Stimulated activated CD8-positive, alpha-beta memory T cell treated with anti-CD3 and anti-CD28 coated beads, Interleukin-4, amount 100 ng/mL, for 1 hour (primary cell): ENCODE measurements at places on chromosomes 16 and 17.

GRCh38 chr16:23821467-23821866, 14.3 kb upstream of the PRKCB start:
- DNase-seq = no peak

- DNase-seq = no peak
These were observed 7.5 kb upstream of the MPHOSPH6 start for GRCh38 chr16:82177555-82177954.

DNA sequence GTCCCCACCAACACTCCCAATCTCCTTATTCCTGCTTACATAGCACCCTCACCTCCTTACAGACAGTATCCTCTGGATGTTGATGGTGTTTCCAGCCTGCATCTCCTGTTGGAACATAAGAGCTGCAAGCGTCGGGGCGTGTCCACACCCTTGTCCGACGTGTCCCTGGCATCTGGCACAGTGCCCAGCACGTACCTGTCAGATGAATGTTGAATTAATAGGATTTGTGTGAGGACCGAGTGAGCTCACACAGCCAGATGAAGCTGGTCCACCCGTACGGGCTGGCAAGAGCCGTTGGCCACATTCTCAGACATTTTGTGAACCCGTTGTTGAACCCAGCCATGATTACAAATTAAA, 12.2 kb upstream of the CBX4 start:
- DNase-seq = no peak

- DNase-seq = no peak
These were observed 90.8 kb upstream of the DNAH17 start for GRCh38 chr17:78667741-78668640.

DNA sequence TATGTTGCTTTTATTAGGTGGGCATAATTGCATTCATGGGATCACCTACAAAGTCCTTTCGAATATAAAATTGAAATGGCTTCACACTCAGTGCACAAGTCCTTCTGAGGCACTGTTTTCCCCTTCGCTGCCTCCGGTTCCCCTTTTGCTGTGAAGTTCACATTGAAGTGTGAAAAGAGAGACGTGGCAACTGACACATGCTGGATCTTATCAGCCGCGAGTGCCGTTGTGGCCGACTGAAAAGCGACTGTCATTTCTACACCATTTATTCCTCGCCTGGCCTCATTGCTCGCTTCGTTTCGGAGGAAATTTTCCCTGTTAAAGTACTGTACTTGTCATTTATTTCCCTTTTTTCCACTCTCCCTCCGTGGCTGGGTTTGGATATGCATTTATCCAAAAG, 423.5 kb downstream of the MAF start:
- DNase-seq = no peak

DNA sequence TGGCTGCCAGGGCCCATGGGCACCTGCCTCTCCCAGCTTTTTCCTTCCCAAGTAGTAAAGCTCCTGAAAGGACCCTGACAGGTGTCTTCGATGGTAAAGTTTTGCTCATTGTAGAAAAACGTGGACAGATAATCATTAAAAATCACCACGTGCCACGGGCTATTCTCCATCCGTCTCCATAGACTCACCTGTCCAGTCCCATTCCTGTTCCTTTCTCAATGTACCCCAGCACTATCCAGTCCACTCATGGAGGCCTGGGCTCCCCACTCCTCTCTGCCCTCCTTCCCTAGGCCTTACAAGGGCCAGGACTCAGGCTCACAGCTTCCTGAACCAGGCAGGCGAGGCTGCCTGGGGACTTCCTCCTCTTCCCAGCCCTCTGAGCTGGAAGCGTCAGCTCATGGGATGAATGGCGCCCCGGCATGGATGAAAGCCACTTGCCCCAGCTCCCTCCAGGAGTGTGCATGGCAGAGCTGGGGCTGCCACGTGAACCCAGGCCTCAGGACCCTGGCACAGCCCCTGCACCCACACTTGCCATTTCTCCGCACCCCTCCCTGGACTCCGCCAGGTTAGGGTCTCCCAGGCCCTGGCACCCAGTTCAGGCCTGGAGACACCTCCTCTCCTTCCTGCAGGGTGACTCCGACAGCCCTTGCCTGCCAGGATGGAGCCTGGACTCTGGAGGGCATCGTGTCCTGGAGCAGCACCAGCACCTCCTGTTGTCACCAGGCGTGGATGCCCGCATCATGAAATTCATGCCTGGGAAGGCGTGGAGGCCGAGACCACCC, 8.8 kb downstream of the CTRB1 start:
- DNase-seq = no peak

GRCh38 chr17:7237266-7237760, 1.9 kb downstream of the PHF23 start:
- DNase-seq = no peak

GRCh38 chr16:80743273-80743672, 61.1 kb downstream of the CDYL2 start:
- DNase-seq = no peak

DNA sequence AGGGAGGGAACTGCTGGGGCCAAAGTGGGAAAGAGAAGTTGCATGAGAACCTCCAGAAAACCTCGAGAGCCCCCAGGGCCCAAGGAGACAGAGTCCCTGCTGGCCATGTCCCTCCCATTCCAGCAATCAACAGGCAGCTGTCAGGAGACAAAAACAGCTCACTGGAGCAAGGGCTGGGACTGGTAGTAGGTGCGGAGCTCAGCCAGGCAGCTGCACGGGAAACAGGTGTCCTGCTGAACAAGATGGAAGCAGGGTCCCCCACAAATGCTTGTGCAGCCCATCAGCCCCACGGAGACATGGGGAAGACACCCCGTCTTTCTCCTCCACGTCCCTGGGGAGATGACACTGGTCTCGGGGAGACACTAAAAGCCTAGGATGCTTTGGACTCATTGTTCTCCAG, 34.5 kb downstream of the SDK2 start:
- no peak for DNase-seq

DNA sequence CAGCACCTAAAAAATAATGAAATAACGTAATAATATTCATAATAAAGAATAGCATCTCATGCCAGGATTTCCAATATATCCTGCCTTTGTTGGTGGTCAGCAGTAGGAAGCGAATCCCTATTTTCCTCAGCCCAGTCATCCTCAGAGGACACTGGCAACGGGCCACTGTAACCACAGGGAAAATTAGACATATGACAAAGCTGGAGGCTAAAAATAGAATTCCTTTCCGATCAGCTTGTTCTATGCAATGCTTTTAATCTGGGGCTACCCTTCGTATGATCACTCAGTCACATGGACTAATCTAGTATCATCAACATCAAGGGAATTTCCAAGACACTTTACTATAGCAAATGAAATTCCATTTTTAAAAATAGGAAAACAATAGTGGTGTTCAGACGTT, 246.9 kb upstream of the KCNJ16 start:
- no peak for DNase-seq

- DNase-seq = no peak
These were observed 102.9 kb upstream of the ZFHX3 start for GRCh38 chr16:73150786-73151185.

DNA sequence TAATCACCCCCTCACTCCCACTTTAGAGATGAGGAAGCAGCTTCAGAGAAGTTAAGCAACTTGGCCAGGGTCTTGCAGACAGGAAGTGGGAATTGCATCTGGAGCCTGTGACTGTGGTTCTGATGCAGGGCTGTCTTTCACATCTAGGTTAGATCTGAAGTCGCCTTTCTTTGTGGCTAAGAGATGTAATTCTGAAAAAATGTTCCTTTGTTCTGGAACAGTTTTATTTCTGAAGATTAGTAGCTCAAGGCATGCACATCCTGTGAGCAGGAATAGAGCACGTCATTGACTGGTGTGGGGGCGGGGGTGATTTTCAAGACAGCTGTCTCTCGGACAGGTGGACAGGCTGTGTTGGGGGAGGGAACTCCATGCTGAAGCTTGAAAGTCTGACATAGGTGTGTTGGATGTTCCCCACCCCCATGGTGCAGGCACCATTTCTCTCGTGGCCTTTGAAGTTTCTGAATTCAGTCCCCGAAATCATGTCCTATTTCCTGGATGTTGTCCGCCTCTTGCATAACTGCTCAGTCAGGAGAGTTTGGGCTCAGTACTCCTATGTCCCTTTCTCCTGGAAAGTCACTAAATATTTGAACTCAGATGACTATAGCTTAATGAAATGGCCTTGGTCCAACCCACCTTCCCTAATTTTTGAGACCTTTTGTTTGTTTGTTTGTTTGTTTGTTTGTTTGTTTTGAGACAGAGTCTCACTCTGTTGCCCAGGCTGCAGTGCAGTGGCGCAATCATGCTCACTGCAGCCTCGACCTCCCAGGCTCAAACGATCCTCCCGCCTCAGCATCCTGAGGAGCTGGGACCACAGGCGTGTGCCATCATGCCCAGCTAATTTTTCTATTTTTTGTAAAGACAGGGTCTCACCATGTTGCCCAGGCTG, 21.0 kb upstream of the HERPUD1 start:
- DNase-seq = no peak

- DNase-seq = no peak
These were observed 45.5 kb downstream of the ZCCHC14 start for GRCh38 chr16:87447323-87447722.

- DNase-seq = no peak
These were observed 41.7 kb downstream of the PEMT start for GRCh38 chr17:17549732-17550366.

DNA sequence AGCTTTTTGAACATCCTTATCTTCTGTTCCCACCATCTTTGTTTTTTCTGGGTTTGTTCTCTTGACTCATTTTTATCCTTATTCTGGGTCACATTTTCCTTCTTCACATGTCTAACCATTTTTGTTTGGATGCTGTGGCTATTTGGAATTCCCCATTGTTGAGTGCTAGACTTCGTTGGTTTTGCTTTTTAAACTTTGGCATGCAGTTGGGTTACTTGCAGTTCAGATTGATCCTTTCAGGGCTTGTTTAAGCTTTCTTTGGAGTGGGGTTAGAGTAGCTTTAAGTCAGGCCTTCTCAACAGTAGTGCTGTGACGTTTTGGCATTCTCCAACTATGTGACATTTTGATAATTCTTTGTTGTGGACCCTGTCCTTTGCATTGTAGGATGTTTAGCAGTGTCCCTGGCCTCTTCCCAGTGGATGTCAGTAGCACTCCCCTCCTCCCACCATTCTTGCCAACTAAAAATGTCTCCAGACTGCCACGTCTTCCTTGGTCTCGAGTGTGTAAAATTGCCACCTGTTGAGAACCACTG, 21.1 kb downstream of the PRMT7 start:
- no peak for DNase-seq

GRCh38 chr17:82173351-82174041, 39.1 kb downstream of the CCDC57 start:
- no peak for DNase-seq

DNA sequence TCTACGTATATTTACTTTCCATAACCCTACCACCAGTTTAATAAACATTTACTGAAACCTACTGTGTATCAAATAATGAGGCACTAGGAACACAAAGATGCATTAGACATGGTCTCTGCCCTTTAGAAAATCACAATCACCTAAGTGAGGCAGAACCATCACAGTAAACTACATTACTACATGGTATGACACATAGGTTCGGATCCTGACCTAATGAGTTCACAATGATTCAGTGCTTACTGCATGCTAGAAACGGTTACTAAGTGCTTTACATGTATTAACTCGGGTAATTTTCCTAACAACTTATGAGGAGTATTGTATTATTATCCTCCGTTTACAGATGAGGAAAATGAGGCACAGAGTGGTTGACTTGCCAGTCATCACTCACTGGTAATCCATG, 5.2 kb upstream of the SYNRG start:
- no peak for DNase-seq

- DNase-seq = no peak
These were observed 20.4 kb upstream of the KDM8 start for GRCh38 chr16:27182906-27183405.

DNA sequence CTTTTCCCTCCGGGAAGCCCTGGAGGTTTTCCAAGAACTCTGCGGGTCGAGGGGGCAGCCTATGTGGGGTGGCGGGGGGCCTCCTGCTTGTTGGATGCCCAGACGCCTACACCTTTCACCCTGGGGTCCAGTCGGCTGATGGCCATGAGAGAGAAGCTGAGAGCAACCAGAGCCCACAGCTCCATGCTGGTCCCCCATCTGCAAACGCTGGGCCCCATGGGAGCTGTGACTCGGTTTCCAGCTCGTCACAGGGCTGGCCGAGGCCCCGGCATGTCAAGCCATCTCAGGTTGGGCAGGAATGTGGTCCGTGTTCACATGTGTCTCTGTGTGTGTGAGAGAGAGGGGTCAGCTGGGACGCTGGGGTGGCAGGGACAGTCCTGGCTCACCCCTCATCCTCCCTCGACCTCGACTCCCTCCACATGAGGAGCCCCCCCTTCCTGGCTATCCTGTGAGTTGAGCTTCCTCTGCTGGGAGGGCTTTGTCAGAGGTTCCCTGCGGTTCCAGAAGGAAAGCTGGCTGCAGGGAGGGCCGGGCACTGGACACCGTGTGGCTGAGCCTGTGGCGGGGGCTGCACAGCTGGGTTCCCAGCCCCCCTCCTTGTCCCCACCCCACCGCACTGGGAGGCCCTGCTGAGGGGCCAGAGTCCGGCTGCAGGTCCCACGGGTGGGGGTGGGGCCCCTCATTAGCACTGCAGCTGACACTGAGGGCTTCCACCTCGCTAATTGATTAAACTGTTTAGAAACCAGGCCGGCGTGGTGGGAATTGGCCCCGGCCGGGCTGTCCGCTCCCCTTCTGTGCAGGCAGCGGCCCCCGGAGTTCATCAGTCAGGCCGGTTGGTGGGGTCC, 19.1 kb downstream of the METRNL start:
- no peak for DNase-seq

GRCh38 chr17:7136266-7136877, 21.8 kb upstream of the ASGR2 start:
- DNase-seq = peak; percentile 60

GRCh38 chr17:13619462-13619861, 17.7 kb upstream of the HS3ST3A1 start:
- DNase-seq = no peak
